ENCODE measurements at places on chromosomes 6 and 20.

GRCh38 chr6:25692472-25692871 lies 40.5 kb downstream of the SCGN start:
- no peak for DNase-seq

DNA sequence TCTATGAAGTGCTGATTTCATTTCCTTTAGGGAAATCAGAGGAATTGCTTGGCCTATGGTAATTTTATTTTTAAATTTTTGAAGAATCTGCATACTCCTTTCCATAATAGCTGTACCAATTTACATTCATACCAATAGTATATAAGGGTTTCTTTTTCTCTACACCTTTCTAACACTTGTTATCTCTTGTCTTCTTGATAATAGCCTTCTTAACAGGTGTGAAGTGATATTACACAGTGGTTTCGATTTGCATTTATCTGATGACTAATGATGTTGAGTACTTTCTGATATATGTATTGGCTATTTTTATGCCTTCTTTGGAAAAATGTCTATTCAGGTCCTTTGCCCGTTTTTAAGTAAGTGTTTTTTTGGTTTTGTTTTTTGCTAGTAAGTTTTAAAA lies 40.8 kb downstream of the SMAP1 start:
- no peak for DNase-seq

DNA sequence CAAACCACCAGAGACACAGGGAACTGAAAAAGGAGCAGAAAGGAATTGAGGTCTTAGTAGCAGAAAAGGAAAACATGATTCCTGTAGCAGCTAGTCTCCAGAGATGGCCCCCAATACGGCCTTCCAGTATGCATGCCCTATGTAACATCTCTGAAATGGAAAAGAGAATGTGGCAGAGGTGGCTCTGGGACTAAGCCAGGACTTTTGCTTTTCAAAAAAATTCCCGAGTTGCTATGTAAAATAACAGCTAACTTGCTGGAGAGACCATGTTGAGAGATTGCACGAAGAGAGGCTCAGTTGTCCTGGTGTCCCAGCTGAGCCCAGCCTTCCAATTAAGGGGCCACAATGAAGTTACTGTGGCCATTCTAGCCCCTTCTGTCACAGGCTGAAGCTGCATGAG lies 27.7 kb downstream of the IL20RA start:
- DNase-seq = no peak

- no peak for DNase-seq
Observed at GRCh38 chr6:169639653-169640278, 62.1 kb downstream of the WDR27 start.

GRCh38 chr6:3453413-3454272 lies 3.2 kb downstream of the SLC22A23 start:
- no peak for DNase-seq

DNA sequence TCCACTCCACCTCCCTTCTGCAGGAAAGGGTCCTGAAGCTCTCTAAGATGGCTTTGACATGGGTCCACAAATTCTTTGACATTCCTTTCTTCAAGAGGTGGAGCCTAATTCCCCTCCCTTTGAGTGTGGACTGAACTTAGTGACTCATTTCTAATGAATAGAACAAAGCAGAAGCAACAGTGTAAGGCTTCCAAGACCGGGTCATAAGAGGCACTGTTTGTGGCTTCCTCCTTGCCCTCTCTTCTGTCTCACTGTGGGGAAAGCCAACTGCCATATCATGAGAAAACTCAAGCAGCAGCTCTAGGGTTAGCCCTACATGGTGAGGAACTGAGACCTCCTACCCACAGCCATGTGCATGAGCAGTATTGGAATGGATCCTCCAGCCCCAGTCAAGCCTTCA lies 5.9 kb upstream of the CDK5RAP1 start:
- DNase-seq = no peak

DNA sequence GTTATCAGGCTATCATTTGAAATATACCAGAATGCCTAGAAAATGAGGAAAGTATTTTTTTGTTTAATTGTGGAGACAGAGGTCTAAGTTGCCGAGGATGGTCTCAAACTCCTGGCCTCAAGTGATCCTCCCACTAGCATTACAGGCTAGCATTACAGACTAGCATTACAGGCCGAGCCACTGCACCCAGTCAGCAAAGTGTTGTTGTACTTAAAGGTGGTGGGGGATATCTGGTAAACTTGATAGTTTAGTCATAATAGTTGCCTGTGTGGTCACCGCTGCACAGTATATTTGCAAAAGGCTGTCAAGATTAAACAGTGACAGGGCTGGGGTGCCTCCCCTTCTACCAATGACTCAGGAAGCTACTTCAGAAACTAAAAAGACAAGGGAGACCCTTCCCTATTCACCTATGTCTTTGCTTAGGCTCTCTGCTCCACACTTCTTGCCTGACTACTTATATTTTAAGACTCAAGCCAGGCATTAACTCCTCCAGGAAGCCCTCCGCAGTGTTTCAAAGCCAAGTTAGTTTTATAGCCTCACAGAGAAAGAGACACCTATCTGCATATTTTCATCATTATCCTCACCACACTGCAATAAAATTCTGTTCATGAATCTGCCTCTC lies 3.1 kb upstream of the AKIRIN2 start:
- DNase-seq = no peak

DNA sequence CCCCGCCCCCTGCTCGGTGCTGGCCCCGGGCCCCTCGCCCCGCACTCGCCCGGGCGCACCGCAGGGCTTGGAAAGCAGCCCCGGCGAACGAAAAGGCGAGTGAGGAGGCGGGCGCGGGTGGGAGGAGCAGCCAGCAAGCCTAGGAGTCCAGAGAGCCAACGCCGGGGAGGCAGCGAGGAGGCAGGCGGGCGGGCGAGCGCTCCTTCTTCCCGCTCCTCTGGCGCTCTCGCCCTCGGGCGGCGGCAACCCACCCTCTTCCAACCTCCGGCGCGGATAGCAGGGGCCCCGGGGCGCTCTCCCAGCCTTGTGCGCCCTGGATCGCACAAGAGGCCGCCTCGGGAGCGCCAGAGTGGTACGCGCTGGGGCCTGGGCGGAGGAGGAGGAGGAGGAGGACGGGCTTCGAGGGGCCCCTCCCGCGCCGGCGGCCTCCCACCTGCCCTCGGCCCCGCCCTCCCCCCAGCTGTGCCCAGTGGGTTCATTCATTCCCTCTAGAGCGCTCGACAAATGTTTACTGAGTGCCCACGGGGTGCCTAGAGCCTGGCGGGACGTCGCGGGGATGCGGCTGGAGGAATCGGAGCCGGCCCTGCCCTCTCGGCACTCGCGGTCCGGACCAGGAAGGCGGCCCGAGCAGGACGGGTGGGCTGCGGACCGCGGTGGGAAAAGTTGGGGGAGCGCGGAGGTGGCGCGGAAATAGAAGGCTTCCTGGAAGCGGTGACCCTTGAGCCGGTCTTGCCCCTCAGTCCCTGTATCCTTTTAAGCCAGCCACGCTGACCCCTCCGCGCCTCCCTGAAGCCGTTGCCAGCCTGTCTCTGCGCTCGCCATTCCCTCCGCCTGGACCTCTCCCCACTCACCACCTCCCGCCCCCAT lies at the start of gene BMP7:
BMP7 (minus strand) TSS at position 351 of the 867 bp plus-strand sequence. CDS start 519 bp downstream, outside the sequence.
- DNase-seq = no peak

GRCh38 chr20:13567663-13568062 lies 71.1 kb downstream of the TASP1 start:
- no peak for DNase-seq

- no peak for DNase-seq
Observed at GRCh38 chr20:61638802-61639585, 386.9 kb downstream of the CDH4 start.

DNA sequence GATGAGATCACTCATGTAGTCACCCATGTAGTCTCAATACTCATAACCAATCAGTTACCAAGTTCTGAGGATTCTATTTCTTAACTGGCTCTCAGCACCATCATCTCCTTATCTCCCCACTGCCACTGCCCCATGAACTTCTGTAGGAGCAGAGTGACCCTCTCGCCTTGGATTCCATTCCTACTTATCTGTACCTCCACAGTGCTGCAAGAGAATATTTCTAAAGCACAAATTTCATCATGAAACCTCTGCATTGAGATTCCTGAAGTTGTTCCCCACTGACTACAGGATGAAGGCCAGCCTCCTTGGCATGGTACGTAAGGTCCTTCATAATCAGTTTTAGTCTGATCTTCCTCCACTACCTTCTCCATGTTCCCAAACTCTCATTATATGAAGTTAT lies 34.8 kb downstream of the BACH2 start:
- no peak for DNase-seq

DNA sequence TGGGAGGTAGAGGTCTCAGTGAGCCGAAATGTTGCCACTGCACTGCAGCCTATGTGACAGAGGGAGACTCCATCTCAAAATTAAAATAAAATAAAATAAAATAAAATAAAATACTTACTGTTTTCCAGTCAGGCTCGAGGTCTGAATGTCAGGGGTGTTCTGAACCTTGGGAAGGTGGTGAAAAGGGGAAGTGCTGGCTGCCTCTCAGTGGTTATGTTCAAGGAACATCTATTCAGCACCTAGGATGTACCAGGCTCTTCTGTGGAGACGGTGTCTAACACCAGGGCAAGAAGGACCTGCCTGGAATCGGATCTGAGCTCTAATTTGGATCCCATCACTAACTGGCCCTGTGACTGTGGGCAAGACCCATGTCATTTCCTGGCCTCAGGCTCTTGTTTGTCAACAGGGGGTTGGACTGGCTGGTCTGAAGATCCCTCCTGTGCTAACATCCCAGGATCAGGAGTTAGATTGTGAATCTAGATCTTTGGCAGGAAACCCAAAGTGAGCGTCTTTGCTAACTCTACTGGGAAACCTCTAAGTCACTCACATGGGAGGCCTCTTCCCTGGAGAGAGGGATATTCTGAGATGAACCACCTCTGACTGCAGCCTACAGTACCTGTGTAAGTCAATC lies 63.4 kb upstream of the SIRPG start:
- no peak for DNase-seq

DNA sequence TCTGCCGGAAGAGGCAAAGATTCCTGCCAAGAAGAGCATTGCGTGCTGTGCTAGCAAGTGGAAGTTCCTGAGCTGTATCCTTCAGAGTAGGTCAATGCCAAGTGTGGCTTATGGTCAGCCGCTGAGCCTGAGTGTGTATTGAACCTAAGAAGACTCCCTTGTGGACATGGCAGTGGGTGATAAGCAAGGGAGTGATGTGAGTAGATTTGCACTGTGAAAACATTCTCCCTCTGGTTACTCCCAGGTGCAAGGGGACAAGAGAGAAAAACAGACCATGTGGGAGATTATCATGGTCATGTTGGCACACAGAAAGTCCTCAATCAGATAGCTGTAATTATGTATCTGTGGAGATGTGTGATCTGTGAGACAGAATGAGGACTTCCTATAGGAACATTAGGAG lies 6.1 kb upstream of the TMEM74B start:
- no peak for DNase-seq

GRCh38 chr6:30748851-30749540 lies 4.6 kb upstream of the IER3 start:
- no peak for DNase-seq
